Peyer's patch (tissue), 4 donors: ENCODE measurements at places on chromosomes 7 and 10.

- DNase-seq: no peak
Measured at GRCh38 chr7:69953136-69954067, 355.1 kb downstream of the AUTS2 start.

GRCh38 chr10:76091926-76092325, 660.5 kb downstream of the LRMDA start:
- DNase-seq: no peak

GRCh38 chr7:129514683-129515082, 12.4 kb downstream of the SMKR1 start:
- no peak for DNase-seq

GRCh38 chr7:87188930-87189329, 30.6 kb downstream of the TMEM243 start:
- no peak for DNase-seq

- DNase-seq: no peak
Measured at GRCh38 chr10:35696392-35697287, 54.5 kb upstream of the FZD8 start.

- DNase-seq: peak; percentile 54
Measured at GRCh38 chr7:137454767-137455166, 111.2 kb upstream of the PTN start.

GRCh38 chr10:104824380-104825006, 183.4 kb downstream of the SORCS3 start:
- no peak for DNase-seq

DNA sequence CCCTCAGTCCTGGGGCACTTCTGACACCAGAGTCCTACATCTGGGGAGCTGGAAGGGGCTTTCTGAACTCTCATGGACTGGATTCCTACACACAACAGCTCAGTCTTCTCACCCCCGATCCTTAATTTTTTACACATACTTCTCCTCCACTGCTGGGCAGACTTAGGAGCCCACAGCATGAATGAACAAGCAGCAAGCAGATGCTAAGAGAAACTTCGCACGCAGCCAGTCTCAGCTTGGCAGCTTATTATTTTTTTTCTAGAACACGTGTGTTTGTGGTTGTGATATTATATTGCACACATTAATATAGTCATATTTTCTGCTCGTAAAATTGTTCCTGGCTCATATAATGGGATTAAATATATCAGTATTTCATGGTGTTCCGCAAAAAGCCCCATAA, 50.9 kb upstream of the LOXL4 start:
- no peak for DNase-seq

GRCh38 chr7:17404006-17404405, 105.6 kb downstream of the AHR start:
- no peak for DNase-seq

DNA sequence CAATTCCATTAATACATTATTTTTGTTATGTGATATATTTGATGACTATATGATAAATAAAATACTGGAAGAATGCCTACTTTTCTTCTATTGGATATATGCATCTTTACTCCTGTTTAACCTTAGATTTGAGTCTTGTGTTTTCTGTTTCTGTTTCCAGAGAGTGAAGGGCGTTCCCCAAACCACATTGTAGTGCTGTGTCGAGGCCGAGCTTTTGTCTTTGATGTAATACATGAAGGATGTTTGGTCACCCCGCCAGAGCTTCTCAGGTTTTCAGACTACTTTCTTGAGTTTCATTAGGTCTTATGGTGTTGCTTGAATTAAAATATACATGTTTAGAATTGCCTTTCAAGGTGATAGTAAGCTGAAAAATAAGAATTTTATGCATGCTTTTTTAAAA, 23.8 kb downstream of the CROT start:
- no peak for DNase-seq

DNA sequence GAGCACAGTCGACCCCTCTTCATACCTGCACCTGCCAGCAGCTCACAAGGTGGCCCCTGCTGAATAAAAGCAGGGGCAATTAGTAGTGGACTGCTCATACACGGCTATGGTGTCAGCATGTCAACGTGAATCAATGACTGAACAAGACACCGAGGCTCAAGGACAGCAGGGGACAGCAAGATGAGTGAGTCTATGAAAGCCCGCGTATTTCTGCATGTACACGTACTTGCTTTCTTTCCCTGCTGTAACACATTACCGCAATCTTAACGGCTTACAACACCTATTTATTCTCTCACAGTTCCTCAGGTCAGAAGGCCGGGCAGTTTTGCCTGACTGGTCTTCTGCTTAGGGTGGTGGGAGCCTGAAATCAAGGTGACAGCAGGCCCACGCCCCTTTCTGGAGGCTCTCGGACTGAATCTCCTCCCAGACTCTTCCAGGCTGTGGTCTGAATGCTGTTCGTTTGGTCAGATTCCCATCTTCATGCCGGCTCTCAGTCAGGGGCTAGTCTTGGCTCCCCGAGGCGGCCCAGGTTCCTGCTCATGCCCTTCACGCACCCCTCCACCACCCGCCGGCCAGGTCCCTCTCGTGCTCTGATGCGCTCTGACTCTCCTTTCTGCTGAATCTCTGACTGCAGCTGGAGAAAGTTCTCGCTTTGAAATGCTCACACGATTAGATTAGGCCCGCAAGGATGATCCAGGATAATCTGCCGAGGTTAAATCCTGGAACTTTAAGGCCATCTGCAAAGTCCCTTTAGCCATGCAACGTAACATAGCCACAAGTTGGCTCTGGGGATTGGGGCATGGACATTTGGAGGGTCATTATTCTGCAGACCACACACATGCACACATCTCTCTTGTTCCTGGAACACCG, 7.8 kb upstream of the PPP2R2D start:
- no peak for DNase-seq

GRCh38 chr7:7563813-7564212, 2.9 kb upstream of the MIOS start:
- DNase-seq: no peak

GRCh38 chr10:121659236-121659635, 61.0 kb upstream of the FGFR2 start:
- DNase-seq: no peak

DNA sequence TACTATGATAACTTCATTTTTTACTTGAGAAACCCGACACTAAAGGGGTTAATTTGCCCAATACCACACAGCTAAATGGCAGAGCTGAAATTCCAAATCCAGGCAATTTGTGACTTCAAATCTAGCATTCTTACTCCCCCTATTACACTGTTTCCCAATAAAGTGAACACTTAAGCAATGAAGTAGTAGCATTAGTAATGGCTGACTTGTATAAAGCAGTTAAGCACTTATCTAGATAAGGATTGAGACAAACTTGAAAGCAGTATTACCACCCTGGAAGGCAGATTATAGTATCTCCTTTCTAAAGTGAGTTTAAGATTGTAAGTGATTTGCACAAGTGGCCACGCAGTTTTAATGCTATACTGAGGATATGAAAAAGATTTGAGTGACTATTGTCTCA, 39.3 kb downstream of the WASL start:
- DNase-seq: no peak

DNA sequence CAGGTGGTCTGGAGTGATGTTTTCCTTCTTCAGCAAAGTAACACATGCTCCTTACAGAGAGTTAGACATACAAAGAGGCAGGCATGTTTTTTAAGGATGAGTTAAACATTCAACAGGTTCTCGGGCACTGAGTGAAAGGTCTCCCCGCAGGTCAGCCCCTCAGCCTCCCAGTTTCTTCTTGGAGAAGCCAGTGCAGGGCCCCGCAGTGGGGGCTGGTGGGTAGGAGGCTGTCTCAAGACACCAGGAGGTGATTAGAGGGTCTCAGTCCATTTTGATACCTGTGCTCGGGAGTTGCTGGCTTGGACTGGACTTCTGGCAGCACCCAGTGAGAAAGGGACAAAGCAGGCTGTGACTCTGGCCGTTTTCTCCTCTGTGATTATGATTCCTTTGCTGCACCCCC, 78.6 kb upstream of the ZNF479 start:
- DNase-seq: no peak

- DNase-seq: peak; percentile 20
Measured at GRCh38 chr7:86926732-86927131, 132.7 kb downstream of the ELAPOR2 start.

DNA sequence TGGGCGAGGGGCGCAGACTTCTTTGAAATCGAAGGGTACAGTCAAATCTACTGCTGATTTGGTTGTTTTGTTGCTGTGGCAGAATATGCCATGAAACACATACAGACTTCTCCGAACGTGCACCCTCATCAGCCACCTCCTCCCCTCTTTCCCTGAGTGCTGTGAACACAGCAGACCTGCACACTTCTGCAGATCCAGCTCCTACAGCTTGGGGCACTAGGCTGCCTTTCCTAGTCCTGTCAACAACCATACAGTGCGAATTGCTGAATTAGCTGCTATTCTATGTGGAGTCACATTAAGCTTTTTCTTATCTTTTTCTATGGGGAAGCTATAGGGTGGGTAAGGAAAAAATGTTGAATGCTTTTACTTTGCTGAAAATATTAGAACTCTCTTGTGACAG, 57.5 kb downstream of the COL17A1 start:
- no peak for DNase-seq

DNA sequence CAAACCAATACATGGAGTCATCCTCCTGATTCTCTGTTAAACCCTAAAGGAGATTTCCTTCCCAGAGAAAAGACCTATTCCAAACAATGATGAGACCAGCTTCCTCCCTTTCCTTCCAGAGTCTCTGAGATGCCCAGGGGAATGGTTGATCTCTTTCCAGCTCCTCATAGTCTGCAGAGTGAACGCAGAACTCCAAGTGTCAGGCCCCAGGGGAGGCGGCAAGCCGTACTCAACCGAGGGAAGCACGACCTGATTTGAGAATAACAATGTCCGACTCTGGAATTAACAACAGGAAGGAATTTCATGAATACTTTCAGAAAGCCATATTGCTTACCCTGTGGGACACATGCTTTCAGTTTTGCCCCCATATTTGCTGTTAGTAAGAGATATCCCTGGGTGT, 241.7 kb upstream of the GLI3 start:
- no peak for DNase-seq

DNA sequence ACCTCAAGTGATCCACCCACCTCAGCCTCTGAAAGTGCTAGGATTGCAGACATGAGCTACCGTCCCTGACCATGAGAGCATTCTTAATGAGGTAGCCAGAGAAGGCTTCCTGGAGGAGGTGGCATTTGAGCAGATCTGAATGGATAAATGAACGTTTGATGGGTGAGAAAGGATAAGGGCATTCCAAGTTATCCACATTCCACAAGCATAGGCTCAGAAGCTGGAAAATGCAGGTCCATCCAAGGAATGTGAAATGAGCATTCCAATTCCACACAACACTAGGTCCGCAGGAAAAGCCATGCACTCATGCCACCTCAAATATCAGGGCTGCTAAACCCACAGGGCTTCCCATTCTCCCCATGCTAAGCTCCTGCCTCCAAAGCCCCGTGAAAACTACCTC, 17.0 kb downstream of the TMEM130 start:
- no peak for DNase-seq

DNA sequence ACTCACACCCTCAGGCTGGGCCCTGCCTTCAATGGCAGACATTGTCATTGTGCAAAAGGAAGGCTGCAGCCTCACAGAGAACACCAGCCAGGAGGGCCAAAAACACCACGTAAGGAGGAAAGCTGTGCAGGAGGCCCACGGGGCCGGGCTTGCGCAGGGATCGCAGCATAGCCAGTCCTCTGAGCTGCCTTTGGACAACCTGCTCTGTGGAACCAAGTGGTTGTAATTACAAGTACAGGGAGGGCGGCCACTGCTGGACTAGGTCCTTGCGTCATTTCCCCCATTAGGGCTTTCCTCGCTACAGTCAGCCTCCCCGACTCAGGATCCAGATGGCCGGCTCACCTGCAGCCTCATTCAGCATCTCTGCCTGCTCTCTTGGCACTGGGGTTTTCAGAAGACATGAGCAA, 66.9 kb downstream of the FAM53B start:
- no peak for DNase-seq

- DNase-seq: no peak
Measured at GRCh38 chr7:44760034-44760580, 11.5 kb downstream of the ZMIZ2 start.

DNA sequence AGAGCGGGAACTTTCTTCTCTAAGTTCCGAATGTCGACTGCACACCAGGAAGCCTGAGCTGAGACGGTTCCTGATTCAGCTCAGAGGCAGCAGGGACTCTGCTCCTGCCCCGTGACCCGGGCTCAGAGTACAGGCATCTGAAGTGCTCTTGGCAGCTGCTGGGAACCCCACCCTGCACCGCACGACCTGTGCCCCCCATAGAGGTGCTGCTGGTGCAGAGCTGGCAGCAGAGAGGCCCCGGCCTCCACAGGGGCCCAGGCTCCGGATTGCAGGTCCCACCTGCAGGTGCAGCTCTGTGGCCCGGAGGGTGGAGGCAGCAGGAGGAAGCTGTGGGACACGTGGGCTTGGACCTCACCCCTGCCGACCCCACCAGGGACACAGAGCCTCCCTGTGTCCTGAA, 39.5 kb upstream of the ADGRA1 start:
- DNase-seq: no peak

- DNase-seq: no peak
Measured at GRCh38 chr10:107686095-107686494, 521.6 kb upstream of the SORCS1 start.

DNA sequence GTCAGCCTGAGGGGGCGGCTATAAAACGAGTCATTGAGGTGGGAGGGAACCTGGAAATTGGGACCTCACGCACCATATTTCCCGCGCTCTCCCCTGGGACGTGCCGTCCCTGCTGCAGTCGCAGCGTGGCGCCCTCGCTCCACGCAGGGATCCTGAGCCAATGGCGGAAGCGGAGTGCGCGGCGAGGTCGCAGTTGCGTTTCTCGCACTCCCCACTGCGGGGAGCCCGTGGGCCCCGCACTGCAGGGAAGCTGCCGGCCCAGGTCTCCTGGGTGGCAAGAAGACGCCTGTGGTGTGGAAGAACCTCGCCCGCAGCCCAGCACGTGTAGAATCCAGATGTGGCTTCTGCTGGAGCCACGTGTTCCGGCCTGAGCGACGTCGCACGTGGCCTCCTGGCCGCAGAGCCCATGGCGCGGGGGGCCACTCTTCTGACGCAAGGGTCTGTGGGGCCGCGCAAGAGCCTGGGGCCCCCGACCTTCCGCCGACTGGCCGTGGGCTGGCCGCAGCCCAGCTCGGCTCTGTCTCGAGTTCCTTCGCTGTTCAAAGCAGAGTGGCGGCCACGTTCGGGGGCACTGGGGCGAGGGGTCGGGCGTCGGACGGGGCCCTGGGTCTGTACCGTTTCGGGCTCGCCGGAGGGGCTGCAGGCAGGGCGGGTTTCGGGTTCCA, 26.4 kb downstream of the HIF1AN start:
- DNase-seq: peak; percentile 78

- DNase-seq: no peak
Measured at GRCh38 chr7:149827089-149827981, 10.8 kb upstream of the ZNF862 start.

DNA sequence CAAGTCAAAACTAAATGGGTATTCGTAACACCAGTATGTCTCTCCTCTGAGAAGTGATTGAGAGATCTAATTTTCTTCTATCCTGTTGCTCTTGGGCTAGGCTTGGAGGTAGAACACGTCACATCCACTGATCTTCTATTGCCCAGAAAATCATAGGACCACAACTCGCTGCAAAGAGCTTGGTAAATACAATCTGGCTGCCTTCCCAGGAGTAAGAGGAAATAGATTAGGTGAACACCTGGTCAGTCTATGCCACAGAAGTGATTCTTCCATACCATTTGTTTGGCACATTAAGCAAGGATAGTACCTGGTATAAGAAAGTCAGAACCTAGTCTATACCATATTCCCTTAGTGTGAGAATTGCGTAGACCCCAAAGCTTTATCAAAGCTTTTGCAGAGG, 129.3 kb upstream of the PHYHIPL start:
- DNase-seq: no peak
